ENCODE measurements at places on chromosomes 1 and 21.

DNA sequence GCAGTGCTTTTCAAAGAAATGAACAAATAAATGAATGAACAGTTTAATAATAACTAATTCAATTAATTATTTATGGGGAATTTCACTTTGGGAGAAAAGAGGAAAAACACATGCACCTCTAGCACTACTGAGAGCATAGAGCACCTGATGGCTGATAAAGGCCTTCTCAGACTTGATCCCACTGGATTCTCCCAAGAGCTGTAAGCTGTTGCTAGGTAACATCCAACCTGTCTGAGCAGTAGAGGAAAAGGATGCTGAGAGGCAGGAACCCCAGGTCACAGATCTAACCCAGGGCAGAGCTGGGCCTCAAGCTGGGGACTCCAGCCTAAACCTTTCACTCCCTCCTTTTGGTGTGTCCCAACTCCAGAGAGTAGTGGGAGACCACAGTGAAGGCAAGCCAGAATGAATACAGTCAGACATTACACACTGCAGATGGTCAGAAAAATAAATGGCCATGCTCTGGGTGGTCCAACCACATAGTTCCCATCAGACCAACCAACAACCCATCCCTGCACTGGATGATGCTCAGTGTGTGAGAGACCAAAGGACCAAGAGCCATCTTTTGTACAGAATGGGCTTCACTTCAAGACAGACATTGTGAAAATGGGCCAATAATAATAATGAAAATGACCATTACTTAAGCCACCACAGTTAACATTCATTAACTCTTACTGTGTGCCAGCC is 15.4 kb downstream of the TRABD2B start:
- DNase-seq, result no peak

- DNase-seq, result no peak
These were observed 475.3 kb upstream of the ADGRL2 start for GRCh38 chr1:81325397-81325796.

- DNase-seq, result no peak
These were observed 70.8 kb downstream of the SCCPDH start for GRCh38 chr1:246794828-246795671.

- no peak for DNase-seq
These were observed 53.8 kb upstream of the RGS1 start for GRCh38 chr1:192521734-192522133.

GRCh38 chr1:240987928-240988327 is 369.1 kb downstream of the RGS7 start:
- DNase-seq, result peak; percentile 14

DNA sequence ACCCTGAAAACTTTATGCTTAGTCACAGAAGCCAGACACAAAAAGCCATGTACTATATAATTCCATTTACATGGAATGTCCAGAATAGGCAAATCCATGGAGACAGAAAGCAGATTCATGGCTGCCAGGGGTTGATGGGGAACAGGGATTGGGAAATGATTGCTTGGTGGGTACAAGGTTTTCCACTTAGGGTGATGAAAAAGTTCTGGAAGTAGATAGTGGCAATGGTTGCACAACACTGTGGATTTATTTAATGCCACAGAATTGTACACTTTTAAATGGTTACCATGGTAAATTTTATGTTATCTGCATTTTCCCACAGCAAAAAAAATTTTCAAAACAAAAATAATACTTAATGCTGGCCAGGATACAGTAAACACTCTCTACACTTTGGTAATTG is 40.6 kb downstream of the ENAH start:
- no peak for DNase-seq

DNA sequence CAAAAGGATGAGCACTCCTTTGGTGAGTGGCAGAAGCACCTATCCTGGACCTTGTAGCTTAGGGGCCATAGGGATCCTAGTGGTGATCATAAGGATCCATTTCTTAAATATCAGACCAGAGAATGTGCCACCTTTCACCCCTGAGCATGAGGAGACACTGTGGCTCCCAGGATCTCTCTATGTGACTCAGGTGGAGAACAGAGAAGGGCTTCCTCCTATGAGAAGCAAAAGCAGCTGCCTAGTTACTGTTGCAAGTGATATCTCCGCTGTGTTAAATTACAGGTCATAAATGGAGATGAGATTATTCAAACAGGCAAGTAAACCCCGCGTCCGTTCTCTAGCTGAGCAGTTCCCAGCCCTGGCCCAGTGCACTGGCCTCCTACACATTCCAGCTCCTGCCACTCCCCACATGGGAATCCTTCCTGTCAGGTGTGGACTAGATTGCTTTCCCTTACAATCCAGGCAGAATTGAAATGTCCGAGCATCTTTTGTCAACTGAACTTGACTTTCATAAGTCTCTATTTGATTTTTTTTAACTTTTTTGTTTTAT is 26.3 kb downstream of the CLEC20A start:
- DNase-seq, result no peak

GRCh38 chr1:183023146-183023600 is at the start of gene LAMC1:
Gene LAMC1 (plus strand): TSS chr1:183023420. CDS start chr1:183023717, 297 bp downstream.
- DNase-seq, result peak; percentile 79

DNA sequence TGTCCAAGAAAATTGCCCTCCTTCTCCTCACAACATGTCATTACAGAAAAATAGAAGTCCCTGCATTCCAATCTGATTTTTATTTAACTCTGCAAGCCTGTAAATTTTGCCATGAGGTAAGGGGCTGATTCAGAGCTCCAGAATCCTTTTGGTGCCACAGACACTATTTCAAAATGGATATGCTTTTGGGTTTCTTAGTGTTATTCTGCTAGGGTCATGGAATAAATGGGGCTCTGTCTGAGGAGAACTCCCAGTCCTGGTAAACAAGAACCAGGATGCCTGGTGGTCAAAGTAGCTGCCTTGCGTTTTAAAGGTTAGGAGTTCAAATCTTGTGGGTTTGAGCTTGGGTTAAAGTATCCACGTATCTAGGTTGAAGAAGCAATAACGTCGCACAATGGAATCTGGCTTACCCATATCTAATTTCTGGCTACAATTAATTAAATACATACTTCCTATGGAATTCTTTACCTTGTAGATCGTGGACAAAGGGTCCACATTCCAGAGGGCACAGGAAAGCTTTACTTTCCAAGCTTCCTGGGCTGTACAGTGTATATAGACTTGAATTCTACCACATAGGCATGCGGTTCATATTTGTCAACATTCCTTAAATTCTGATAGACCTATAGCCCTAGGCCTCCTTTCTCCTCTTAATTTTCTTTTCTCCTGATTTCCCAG is 98.0 kb upstream of the CDC42BPA start:
- DNase-seq, result no peak

GRCh38 chr1:154714638-154715037 is 106.7 kb upstream of the ADAR start:
- peak; percentile 21 for DNase-seq

- no peak for DNase-seq
These were observed 68.5 kb downstream of the DYRK1A start for GRCh38 chr21:37435120-37435519.

DNA sequence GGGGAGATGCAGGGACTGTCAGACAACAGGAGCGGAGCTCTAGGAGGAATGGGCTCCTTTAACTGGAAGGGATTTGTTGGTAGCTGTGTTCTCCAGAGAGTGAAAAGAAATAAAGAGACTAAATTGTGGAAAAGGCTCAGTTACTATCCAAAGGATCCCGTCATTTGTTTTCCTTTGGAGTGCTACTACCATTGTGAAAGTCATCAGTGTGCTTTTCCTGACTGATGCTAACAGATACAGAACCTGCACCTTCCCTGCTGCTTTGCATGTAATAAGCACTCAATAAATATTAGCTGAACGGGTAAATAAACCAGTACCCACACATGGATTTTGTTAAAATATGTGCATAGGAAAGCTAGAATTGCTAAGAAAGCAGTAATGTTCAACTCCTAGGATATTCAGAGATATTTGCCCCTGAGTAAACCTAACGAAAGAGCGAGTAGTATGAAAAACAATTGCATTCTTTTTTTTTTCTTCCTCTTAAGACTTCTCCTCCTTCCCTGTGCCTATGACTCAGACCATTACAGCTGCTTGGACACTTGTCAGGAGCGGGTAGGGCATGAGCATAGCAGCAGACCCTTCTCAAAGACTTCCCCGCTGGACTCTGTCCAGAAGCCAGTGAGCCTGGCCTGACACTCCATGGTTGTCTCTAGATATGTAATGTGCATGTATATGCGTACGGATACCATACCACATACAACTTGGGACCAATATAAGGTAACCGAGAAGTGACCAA is 41.7 kb downstream of the PTGFRN start:
- DNase-seq, result no peak

- DNase-seq, result peak; percentile 13
These were observed 956 bp upstream of the SCAF4 start for GRCh38 chr21:31732597-31733550.

- DNase-seq, result no peak
These were observed 115.6 kb downstream of the BRINP2 start for GRCh38 chr1:177286396-177286795.

- no peak for DNase-seq
These were observed 18.2 kb downstream of the SCCPDH start for GRCh38 chr1:246742396-246742795.

DNA sequence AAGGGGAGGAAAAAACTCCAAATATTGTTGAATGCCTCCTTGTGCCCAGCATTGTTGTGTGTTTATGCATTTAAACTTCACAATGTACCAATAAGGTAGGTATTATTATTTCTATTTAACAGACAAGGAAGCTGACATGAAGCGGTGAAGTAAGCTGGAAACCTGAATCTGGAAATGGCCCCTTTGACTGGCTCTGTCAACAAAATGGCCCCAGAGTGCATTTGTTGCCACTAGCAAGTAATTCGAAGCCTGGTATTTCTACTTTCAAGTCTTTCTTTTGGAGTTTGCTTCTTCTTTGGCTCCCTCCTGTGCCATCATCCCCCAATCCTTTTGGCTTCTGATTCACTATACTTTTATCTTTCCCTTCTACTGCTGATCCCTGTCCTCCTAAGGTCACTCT is 23.1 kb downstream of the CRYZL1 start:
- DNase-seq, result no peak

DNA sequence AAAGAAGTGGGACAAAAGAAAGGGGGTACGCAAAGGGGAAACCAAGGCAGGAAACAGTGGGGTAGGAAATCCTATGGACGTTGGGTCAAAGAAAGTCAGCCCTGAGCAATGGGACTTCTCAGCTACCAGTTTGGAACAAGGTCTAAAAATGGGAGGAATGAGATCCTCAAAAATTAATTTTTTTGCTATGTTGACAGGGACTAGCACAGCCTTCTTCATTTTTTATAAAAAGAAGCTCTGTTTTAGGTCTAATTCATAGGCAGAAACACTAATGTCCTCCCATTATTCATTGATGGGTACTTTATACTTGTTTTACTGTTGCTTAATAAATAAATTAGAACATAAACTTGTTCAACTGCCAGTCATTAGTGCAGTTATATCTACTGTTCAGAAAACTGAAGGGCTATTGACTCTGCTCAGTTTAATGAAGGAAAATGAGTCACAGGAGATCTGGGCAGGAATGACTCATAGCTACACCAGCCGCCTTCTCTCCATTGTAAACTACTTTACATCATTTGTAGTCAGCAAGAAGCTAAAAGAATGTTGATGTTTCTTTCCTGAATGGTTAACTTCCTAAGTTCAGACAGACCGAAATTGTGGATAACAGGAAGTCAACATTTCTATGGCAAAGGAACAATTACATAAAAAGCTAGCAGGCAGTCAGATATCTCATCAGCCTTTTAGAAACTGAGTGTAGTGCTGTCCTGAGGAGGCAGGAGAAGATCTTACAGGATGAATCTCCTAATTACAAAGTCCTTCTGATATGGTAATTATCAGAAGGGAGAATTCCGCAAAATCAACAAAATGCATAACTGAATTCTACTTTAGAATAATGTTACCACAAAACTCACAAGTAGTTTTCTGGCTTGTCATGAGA is 356.4 kb upstream of the PKN2 start:
- DNase-seq, result peak; percentile 11

GRCh38 chr1:1200876-1201810 is 5.2 kb downstream of the TNFRSF18 start:
- peak; percentile 65 for DNase-seq

DNA sequence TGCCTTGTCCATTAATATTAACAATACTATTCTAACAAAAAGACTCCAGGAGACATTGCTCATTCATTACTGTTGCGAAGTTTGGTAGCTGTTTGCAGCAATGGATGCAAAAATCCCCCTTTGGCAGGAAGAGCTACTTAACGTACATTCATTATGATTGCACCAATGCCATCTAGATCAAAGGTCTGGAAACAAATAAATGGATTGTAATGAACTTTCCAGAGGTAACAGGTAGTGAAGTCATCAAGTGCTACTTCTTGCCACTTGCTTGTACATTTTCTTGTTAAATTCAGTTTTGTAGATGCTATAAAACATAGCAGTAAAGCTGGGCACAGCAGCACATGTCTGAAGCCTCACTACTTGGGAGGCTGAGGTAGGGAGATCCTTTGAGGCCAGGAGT is 93.9 kb downstream of the DDAH1 start:
- DNase-seq, result no peak

DNA sequence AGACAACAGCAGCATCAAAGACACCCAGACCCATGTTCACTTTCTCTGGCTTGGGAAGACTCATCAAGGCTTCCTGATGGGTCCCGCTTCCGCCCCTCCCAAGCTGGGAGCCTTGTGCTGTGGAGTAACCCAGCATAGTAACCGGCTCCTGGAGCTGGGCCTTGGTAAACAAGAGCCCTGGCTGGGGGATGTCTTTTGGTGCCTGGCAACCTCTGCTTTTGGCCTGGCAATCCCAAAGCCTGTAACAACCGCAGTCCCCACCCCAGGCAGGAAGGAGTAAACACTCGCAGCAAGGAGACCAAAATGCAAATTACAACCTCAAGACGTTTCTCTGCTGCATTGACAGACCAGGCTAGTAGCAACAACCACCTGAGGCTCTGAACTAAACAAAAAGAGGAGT is 16.9 kb upstream of the THRAP3 start:
- no peak for DNase-seq

GRCh38 chr21:17537299-17537698 is 24.5 kb downstream of the CXADR start:
- no peak for DNase-seq

DNA sequence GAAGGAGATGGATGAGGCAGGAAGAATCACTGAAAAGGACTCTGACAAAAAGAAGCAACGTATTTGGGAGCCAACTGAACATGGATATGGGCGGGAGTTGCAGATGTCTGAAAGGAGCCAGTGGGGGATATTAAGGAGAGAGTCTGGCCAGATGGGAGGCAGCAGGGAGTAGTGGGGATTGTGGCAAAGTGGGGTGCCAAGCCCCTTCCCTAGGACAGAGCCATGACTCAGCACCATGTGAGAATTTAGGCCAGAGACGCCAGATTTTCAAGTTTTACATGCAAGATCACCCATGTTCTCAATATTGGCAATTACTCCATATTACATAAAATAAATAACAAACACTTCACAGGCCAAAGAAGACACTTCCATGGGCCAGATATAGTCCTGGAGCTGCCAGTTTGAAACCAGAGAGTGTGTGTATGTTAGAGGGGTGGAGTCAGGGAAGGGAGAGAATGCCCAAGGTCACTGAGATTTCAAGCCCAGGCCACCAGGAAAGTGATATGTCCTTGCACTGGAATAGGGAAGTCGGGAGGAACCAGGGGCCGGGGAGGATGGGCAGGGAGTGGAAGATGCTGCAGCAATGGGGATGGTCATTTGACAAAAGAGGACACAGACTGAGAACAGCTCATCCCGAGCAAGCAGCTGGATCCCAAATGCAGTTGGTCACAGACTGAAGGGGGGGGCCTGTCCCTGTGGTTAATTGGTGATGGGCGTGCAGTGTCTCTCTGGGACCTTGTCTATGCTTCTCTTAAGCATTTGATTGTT is 23.5 kb downstream of the TMEM51 start:
- no peak for DNase-seq

GRCh38 chr1:169312084-169312954 is 55.3 kb downstream of the NME7 start:
- DNase-seq, result peak; percentile 64

- no peak for DNase-seq
These were observed 39.5 kb upstream of the CYP4X1 start for GRCh38 chr1:46983830-46984586.
